Regular cardiac myocyte (primary cell): ENCODE measurements at places on chromosomes 4 and X. TPM values are rescaled to one million over a fixed set of nuclear protein-coding genes. Genes with fewer than 3 reads are reported as not detected.

PGRMC2 gene
- 28.2 and 39.7 TPM in 2 replicates for total RNA-seq

OFD1 gene
- 7.5 and 13.2 TPM in 2 replicates for total RNA-seq

CXCL1 gene
- 80.9 and 193 TPM in 2 replicates for total RNA-seq

HOPX gene
- 0.19 and 2.8 TPM in 2 replicates for total RNA-seq

GPR50 gene
- total RNA-seq, result not detected in 2 replicates

CT45A10 gene
- total RNA-seq, result not detected in 2 replicates

SYN1 gene
- total RNA-seq, result under 0.01 and 0.28 TPM in 2 replicates

ABCG2 gene
- 10.1 and 14.6 TPM in 2 replicates for total RNA-seq

MAGEB2 gene
- total RNA-seq, result not detected in 2 replicates

EMCN gene
- 2.5 and 6.5 TPM in 2 replicates for total RNA-seq

TLR10 gene
- under 0.01 TPM in 1 of 2 replicates, not detected in the other for total RNA-seq

L1CAM gene
- 1.9 and 3.7 TPM in 2 replicates for total RNA-seq

VSIG4 gene
- total RNA-seq, result not detected in 2 replicates
